ENCODE measurements at places on chromosomes 13 and 19. TPM values are rescaled to one million over a fixed set of nuclear protein-coding genes. Genes with fewer than 3 reads are reported as not detected.

- DNase-seq: no peak
Observed at GRCh38 chr13:113479179-113479578, 11.3 kb downstream of the DCUN1D2 start.

DNA sequence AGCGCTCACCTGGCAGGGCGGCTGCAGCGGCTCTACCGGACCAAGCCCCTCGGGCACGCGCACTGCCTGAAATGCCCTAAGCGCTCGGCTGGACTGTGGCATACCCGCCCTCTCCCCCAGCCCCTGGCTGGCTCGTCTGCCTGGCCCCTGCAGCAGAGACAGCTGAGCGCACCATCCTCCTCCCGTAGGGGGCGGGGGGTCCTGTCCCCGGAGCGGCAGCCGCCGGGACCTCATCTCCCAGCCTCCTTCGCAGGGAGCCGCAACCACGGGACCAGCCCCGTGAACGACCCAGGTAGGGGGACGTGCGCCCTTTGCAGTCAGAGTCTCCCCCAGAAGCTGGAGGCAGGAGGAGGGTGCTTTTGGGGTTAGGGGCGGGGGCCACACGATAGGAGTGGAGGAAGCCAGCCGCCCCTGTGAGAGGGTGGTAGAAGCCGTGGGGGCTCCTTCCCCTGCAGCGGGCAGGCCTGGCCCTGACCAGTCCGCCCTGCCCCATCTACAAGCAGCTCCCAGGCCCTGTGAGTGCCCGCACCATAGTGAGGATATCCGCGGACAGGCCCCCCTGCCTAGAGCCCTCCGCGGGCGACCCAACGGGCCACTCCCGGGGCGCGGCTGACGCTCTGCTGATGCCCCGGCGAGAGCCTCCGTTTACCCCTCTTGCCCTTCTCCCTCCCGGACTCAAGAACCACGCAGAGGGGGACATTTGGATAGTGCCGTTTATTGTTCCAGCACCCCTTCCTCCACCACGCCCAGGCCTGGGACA is 34.2 kb downstream of the ZNF787 start:
- DNase-seq: no peak

- no peak for DNase-seq
Observed at GRCh38 chr13:36981156-36981743, 17.9 kb downstream of the ALG5 start.

- DNase-seq: no peak
Observed at GRCh38 chr13:21522130-21522529, 63.0 kb upstream of the ZDHHC20 start.

DNA sequence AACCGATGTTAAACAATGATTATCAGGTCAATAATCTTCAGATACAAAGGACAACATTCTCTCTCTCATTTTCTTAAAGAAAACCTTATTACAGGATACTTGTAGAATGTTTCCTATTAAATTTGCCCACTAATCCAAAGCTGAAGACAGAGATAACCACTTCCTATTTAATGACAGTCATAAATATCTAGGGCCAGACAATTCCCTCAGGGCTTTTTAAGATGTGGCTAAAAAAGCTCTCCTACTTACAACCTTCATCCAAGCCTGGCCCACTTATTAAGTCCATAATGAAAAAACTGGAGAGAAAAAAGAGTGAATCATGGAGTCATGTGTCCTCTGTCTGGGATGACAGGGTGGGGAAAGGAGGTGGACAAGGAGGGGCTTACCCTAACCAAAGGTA is 235.9 kb downstream of the KLF12 start:
- DNase-seq: no peak

DNA sequence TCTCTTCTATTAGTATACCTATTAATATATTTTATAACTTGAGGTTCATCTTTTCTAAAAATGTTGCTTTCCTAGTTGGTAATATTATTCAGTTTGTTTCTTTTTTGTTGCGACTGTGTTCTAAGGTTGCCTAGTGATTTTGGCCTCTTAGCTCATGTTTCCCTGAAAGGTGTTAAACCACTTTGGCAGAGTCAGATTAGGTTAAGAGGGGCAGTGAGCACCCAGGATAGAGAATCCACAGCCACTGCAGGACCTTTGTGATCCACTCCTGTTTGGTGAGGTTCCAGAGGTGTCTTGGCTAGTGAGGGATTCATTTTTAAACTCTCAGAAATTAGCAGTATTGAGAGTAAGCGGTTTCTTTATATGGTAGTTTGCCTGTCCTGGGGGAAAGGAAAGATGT is 14.9 kb upstream of the GPR18 start:
- no peak for DNase-seq

DNA sequence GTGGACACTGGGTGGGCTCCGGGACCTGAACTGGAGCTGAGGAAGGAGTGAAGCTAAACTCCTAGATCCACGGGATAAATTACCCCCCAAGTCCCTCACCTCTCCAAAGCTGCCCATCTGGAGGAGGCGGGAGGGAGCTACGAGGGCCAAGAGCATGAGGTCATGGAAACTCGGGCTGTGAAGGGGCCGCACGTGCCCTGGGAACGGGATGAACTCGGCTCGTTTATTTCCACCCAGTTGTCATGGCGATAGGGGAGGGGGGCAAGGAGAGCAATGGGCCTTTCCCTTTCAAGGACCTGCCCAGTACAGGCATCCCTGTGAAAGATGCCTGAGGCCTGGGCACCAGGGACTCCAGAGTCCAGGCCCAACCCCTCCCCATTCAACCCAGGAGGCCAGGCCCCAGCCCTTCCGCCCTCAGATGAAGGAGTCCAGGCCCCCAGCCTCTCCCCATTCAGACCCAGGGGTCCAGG is 3.8 kb downstream of the PPP1R12C start:
- no peak for DNase-seq

DNA sequence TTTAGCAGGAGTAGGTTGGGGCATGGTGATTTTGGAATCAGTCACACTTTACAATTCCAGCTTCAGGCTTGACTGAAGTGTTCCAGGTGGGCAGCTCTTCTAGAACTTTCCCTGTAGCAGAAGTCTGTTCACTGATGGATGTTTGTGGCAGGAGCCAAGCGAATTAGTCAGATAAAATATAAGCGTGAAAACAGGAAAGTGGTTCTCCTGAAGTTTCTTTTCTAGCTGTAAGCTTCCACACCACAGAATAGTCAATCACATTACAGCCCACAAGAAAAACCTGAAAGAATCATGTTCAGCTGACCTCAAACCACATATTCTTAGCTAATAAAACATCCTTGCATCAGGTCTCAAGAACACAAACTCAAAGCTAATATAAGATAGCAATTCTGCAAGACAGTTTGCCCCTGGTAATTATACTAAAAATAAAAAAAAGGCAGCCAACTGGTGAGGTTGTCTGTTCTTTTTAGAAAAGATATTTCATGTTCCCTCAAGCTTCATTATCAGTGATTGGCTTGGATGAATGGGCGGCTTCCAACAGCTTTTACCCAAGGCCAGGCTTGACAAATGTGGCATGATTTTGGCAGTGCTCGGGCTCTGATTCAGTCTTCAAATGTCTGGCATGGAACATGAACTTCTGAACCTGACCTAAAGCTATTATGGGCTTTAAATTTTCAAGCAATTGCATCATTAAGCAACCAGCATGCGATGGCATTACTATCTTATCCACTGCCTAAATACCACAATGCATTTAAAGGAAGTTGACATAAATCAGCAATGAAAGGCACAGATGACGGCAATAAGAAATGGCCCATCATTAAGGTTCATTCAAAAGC is 136.8 kb downstream of the DCLK1 start:
- no peak for DNase-seq

DNA sequence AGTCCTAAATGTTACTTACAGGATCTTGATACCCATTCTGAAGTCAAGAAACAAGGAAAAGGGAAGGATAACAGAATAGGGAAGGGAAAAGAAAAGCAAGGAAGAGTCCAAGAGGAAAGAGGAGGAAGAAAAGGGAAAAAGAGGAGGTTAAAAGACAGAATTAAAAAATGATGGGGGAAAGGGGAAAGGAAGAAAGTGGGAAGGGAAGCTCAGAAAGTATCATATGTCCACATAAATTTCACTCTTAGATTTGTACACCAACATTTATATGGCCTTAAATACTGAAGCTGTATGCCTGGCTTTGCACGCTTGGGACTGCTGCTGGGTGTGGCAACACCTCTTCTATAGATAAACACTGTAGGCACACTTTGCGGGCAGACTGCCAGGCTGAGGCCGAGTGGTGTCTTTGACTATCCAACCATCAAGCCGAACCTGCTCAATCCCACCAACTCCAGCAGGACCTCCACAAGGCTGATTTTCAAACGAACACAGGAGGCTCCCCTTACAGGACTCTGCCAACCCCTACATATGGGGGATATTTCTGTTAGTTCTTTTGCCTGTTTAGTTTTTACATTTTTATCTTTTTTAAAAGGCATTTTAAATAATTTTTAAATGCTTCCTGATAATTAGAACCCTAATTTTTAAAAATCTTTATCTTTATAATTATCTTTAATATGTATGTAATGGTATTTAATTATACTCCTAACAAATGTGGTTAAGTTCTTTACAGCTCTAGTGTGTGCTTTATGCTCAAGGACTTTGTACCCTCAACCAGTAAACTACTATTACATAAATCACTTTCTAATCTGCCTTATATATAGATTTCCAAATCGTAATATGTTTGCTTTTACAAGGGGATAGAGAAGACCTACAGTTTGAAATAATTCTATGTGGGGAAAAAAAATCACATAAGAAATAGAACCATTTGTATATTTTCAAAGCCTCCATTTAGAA is 154.2 kb downstream of the DIAPH3 start:
- DNase-seq: no peak

GRCh38 chr19:38877781-38878574 is at the start of gene RINL:
RINL (minus strand) TSS chr19:38878275; CDS start chr19:38876742, 1,533 bp downstream.
- DNase-seq: no peak

GRCh38 chr13:90956031-90956430 is 391.5 kb upstream of the MIR17HG start:
- DNase-seq: no peak

- DNase-seq: no peak
Observed at GRCh38 chr13:102260256-102260655, 141.6 kb downstream of the FGF14 start.

DNA sequence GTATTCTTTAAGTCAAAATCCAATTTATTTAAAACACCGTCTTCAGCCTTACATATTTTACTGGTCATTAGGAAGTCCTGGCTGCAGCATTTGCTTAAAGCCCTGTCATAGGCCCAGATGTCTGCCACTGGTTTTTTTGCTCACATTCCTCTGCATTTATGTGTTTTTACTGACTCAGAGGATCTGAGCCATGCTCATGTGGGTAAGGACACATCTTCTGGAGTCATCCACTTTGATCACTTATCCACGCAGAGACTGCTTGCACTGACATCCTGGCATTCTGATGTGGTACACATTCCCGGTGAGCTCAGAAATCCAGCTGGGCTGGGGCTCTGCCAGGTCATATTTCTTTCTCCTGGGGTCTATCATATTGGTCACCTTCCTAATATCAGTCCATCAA is 531.7 kb upstream of the ARGLU1 start:
- no peak for DNase-seq

GRCh38 chr19:23070353-23071146 is 46.3 kb upstream of the ZNF730 start:
- no peak for DNase-seq

- DNase-seq: no peak
Observed at GRCh38 chr13:51862957-51863356, 1.2 kb downstream of the CCDC70 start.

- no peak for DNase-seq
Observed at GRCh38 chr19:43406297-43406696, 8.4 kb upstream of the TEX101 start.

DNA sequence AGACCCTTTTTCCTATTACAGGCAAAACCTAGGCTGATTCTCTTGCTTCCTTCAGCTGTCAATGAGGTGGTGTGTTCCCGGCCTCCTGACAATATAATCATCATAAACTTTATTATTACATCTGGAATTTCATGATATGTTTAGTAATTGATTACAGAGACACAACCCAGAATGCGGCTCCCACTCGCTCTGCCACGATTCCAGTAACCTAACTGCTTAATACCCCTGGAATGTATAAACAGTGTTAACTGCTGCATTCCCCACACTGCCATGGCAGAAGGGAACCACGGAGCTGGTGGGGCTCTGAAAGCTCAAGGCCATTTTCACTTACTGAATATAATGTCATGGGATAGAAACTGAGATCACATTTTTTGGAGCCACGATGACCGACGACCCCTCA is 17.1 kb downstream of the TSHZ3 start:
- no peak for DNase-seq

DNA sequence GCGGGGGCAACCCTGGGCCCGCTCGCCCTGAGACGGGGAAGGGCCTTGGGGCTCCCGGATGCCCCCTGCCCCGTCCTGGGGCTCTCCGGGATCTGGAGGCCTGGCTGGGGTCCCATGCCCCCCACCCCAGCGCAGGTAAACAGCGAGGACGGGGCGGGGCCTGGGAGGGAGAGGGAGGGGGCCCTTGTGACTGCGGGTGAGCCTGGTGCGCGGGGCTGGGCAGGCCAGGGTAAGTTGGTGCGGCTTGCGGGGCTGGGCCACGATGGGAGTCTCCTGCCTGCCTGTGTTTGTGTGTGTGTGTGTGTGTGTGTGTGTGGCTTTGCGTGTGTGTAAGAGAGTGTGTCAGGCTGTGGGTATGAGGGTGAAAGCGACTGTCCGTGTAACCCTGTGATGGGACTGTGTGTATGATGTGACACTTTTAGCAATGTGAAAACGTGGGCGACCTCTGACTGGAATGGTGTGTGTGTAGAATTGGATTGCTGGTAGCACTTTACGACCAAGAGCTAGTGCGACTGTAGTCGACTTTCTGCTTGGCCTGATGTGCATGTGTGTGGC is 426 bp downstream of the KLC3 start:
- DNase-seq: no peak

NOVA2 gene
- 0.17 TPM for total RNA-seq

MTUS2 gene
- 4.1 TPM for total RNA-seq

FOSB gene
- 28.4 TPM for total RNA-seq

VAV1 gene
- not detected for total RNA-seq

RGL3 gene
- 44.8 TPM for total RNA-seq

SYT5 gene
- total RNA-seq: 9.1 TPM

MAB21L1 gene
- 0.21 TPM for total RNA-seq

ZNF550 gene
- 15.9 TPM for total RNA-seq

SPINT2 gene
- total RNA-seq: 243 TPM

PAN3 gene
- 32.8 TPM for total RNA-seq

ZNF665 gene
- total RNA-seq: 5.0 TPM

ZNF540 gene
- total RNA-seq: 1.1 TPM
